Stimulated activated CD8-positive, alpha-beta memory T cell treated with anti-CD3 and anti-CD28 coated beads, Interleukin-2, amount 100 ng/mL, for 48 hours (primary cell): ENCODE measurements at places on chromosomes 3 and 15.

GRCh38 chr15:101188637-101189408, 63.0 kb downstream of the CHSY1 start:
- DNase-seq = no peak

GRCh38 chr3:171230865-171231264, 204.3 kb upstream of the SLC2A2 start:
- no peak for DNase-seq

DNA sequence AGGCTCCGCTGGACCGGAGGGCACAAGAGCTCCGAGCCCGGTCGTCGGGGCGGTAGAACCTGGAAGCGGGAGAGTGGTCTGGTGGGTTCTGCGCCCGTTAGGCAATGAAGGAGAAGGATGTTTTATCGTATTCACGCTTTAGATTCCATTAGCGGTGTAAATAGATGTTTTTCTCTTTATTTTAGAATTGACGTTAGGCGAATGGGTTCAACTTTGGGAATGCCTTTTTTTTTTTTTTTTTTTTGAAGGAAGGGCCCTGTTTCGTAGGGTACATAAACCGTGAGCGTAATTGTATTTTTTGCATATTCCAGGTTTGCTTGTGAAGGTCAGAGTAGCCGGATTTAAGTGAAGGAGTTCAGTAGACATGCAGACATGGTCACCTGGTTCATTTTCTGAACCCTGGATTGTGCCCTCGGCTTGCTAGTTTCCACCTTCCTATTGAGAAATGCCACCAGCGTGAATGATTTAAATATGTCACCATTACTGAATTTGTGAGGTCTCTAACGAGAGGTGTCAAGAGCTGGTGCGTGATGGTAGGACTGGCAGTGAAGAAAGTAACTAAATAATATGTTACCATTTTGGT, 808 bp downstream of the RBM6 start:
- DNase-seq = no peak

DNA sequence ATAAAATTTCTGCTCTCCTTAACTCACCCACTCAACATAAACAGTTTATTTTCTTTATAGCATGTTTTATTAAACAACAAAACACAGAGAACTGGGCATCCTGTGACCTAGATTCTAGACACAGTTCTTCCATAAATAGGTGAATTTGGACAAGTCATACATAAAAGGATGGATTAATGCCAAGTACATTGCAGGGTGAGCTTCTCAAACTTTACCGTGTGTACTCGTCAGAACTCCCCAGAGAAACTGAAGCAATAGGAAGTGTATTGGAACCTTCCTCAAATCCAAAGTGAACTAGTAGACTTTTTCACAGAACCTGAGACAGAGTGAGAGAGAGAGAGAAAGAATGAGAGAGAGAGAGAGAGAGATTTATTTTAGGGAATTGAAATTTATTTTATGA, 139.7 kb downstream of the CD47 start:
- no peak for DNase-seq

- no peak for DNase-seq
Observed at GRCh38 chr15:92570391-92570790, 85.2 kb downstream of the FAM174B start.

- DNase-seq = no peak
Observed at GRCh38 chr15:69513450-69513960, 60.9 kb downstream of the RPLP1 start.

- DNase-seq = no peak
Observed at GRCh38 chr15:42788725-42789124, 51.8 kb upstream of the CDAN1 start.

DNA sequence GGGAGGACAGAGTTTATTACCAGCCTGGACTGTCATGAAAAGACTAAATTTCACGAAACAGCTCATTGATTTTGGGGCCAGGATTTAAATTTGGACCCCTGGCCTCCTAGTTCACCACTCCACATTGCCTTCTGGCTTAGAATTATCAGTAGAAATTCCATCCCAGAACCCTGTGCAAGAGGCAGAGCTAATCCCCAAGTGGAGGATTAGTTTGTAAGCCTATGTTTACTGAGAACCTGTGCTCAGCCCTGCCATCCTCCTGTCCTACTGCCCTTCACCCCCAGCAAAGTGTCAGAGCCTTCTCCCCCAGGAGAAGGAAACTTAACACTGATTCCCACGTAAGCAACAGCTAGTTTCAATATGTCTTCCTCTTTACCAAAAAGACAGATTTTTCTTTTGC, 99.4 kb downstream of the SST start:
- no peak for DNase-seq

GRCh38 chr15:30870681-30871080, 33.0 kb upstream of the FAN1 start:
- DNase-seq = no peak
